Stimulated activated CD8-positive, alpha-beta memory T cell treated with anti-CD3 and anti-CD28 coated beads, Interleukin-4, amount 100 ng/mL, for 4 hours (primary cell): ENCODE measurements at places on chromosomes 4 and X.

DNA sequence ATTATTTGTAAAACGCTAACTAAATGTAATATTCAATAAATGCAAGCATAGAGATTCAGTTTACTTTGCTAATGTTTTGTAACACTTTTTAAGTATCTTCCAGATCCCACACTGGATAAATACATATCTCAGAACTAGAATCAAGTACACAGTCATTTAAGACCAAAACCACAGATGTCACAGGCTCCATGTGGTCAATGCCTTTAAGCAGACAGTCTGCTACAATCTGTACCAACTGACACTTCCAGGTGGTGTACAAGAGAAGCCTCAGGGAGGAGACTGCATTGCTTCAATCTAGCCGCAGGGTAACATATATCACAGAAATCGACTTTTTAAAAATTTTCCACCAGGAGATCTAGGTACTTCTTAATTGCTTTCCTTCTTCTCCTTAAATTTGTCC is 229.6 kb upstream of the DIAPH2 start:
- DNase-seq: no peak

DNA sequence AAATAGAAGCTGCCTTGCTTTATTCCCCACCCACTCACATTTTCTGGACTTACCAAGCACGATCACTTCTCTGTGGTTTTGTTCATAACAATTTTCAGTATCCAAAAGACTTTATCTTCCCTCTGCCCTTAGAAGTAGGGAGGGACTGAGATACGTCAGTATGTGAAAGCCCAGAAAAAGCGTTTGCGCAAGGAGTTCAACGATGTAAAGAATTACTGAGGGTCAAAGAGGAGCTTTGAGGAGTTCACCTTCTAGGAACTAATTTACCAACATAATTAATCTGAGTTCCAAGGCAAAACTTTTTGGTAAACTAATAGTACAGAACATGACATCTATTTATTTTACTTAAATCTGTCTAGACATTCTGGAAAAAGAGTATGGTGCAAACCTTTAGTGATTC is 84.6 kb downstream of the MBNL3 start:
- DNase-seq: no peak

DNA sequence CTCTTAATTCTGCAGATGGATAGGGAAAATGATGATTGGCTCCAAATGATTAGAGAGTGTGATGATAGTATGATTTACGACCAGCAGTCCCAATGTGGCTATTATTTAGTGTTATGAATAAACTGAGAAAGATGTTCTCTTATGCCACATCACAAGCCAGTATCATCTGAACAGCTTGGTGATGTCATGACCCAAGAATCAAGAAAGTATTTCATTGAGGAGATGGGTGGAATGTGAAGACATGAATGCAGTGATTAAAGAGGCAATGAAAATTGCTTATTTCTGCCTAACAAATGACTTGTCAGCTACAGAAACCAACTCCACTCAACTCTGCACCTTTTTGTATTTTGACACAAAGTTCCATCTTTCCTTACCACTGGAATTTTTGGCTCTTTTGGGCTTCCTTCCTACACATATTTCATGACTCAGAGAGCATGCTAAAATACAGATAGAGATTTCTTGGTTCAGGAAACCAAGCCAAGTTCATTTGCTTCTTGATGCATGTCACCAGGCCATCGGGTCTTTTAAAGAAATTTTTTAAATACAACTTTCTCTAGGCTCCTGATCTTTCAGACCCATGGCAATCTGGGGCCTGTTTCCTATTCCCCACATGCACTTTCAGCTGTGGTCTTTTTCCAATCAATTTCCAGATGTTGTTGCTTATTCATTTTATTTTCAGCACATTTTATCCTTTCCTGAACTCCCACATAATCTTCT is 174.2 kb downstream of the HHIP start:
- DNase-seq: no peak

DNA sequence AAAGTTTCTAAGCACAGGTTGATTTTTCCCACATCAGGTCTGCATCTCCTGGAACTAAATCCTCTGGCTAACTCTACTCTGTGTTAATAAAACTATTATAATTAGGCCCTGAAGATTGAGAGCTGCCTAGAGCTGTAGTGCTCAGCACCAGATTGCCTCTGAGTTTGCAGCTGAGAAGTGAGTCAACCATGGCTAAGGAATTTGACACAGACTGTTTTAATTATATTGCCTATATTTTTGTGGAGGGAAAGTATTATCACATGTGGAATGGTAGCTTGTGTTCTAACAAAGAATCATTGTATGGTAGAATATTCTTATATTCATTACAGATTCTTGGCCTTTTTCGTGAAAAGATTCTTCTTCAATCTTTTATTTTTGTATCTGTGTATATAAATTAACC is 1907.6 kb upstream of the TENM3 start:
- no peak for DNase-seq

DNA sequence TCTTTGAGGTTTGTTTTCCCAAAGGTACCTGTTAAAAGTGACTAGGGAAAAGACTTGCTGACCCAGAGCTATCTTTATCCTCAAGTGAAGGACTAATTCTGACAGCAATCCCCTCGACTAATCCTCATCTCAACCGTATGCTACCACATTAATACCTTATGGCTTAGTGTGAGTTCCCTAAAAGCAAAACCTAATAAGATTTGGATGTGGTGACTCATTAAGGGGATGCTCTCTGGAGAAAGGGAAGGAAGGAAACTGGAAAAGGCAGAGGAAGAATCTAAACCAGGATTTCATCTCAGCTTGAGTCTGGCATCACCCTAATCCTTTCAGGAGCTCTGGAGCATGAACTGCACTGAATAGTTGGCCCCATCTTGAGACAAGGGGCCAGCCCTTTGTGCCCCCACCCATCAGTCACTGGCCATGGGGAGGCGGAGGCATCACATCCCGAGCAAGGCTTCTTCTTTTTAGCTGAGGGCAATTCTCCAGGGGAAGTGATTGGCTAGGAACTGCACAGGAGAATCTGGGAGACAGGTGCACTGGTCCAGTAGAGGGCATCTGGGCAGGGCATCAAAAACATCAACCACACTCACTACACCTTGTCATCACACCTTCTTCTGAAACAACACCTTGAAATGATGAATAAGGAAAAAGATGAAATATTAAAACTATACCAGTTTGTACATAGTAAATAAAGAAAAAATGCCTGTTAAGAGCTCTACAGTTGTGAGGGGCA is 6.9 kb upstream of the BBS7 start:
- no peak for DNase-seq

- no peak for DNase-seq
Measured at GRCh38 chr4:170017252-170017651, 8.9 kb downstream of the MFAP3L start.

DNA sequence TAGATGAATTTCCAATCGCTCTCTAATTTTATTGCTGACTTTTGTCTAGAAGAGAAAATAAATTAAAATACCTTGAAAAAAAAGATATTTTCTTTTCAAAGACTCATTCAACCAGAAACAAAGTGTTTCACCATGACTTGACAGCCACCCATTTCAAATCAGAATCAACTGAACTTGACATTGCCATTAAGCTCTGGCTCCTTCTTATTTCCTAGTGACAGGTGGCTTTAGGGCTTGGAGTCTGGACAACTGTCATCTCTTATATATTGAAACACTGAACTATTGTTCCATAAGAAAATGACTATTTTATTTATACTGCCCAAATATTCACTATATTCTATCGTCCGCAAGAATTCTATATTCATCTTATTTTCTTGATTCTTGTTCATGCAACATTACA is 229.2 kb downstream of the SLC39A8 start:
- DNase-seq: no peak

- no peak for DNase-seq
Measured at GRCh38 chr4:107893171-107894137, 37.9 kb upstream of the CYP2U1 start.

- DNase-seq: no peak
Measured at GRCh38 chr4:158090323-158090722, 82.5 kb downstream of the GASK1B start.

GRCh38 chr4:151991001-151991883 is 230.4 kb upstream of the GATB start:
- no peak for DNase-seq

DNA sequence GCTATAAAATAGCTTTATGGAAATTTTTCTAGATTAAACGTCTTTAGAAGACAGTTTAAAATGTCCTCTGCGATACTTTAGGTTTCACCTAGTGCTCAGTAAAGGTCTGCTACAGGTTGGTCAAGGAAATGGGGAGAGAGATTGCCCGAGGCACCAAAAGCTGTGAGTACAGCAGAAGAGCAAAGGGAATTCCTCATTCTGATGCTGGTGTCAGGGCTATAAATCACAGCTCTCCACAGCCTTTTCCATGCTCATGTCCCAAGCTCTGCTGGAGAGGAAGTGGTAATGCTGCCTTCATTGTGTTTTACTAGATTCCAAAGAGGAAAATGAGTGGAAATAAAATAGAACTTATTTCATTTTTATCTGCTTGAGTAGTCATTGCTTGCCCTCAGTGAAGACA is 2060.4 kb downstream of the ARAP2 start:
- DNase-seq: no peak

DNA sequence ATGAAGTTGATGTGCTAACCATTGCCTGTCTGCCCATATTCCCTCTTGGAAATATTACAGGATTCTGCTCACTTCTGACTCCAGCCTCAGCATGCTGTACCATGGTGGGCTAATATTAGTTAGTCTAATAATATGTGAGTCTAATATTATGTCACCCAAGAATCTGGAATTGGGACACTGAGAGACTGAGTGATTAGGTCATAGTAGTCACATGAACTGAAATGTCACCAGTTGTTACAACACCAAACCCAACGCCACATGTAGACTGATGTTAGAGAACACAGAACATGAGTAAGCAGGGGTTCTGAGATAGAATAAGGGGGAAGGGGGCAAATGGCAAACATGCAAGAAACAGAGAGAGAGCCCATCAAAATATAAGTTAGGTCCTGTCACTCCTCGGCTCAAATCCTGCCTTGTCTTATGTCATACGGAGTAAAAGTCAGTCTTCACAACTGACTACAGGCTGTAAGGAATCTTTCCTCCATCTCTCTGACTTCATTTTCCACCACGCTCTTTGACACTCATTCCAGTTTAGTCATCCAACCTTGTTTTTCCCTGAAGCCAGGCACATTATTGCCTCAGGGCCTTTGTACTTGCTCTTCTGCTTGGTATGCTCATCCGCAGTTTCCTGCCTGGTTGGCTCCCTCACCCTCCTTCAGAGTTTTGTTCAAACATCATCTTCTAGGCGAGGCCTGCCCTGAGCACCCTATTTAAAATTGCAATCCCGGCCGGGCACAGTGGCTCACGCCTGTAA is 9.6 kb upstream of the SLAIN2 start:
- DNase-seq: no peak

GRCh38 chr4:151665022-151665784 is 95.6 kb downstream of the GATB start:
- DNase-seq: no peak

- DNase-seq: no peak
Measured at GRCh38 chr4:152000518-152000917, 239.7 kb upstream of the GATB start.

- no peak for DNase-seq
Measured at GRCh38 chrX:26050099-26050498, 88.0 kb upstream of the MAGEB18 start.

DNA sequence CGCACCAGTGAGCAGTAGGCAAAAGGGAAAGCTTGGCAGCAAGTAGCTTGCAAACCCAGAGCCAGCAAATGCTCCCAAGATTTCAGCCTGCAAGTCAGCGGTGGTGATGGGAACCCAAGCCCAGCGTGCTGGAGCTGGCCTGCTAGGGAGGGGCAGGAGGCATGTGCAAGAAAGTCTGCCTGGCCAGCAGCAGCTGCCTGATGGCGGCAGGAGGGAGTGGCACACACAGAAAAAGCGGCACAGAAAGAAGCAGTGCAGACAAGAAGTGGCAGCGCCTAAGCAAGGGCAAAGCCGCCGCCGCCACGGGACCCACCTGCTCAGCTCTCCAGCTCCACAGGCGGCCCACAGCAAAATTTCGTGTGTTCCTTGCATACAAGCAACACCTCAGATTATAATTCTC is 1206.5 kb upstream of the PABPC4L start:
- no peak for DNase-seq
